Testis (tissue), 5 donors: ENCODE measurements at places on chromosomes 1 and 21.

- H3K27ac ChIP-seq, result no peak overlapping the region
- H3K4me3 ChIP-seq, result no peak overlapping the region
- no peaks in the 10 kb centered on the region for H3K36me3 ChIP-seq
- no peak for DNase-seq
- H3K4me1 ChIP-seq, result no peaks in the 10 kb centered on the region
Measured at GRCh38 chr1:69921486-69921885, 283.9 kb downstream of the LRRC40 start.

DNA sequence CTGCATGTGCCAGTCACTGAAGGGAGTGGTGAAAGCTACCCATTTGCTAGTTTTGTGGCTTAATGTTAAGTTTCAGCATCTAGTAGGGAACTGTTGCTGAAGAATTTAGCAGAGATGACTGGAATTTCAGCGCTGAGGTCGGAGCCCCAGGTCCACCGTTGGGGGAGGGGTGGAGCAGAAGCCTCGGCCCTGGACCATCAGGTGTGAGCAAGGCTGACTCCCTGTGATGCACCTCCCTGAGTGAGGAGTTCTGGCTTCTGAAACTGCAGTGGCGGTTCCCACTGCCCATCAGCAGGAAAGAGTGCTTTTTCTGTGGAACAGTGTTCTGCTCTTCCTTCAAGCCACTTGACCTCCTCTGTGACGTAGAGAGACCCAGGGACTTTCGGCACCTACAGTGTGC lies 1.3 kb downstream of the NOS1AP start:
- no peaks in the 10 kb centered on the region for H3K36me3 ChIP-seq
- no peak for DNase-seq
- no peak overlapping the region for H3K27ac ChIP-seq

DNA sequence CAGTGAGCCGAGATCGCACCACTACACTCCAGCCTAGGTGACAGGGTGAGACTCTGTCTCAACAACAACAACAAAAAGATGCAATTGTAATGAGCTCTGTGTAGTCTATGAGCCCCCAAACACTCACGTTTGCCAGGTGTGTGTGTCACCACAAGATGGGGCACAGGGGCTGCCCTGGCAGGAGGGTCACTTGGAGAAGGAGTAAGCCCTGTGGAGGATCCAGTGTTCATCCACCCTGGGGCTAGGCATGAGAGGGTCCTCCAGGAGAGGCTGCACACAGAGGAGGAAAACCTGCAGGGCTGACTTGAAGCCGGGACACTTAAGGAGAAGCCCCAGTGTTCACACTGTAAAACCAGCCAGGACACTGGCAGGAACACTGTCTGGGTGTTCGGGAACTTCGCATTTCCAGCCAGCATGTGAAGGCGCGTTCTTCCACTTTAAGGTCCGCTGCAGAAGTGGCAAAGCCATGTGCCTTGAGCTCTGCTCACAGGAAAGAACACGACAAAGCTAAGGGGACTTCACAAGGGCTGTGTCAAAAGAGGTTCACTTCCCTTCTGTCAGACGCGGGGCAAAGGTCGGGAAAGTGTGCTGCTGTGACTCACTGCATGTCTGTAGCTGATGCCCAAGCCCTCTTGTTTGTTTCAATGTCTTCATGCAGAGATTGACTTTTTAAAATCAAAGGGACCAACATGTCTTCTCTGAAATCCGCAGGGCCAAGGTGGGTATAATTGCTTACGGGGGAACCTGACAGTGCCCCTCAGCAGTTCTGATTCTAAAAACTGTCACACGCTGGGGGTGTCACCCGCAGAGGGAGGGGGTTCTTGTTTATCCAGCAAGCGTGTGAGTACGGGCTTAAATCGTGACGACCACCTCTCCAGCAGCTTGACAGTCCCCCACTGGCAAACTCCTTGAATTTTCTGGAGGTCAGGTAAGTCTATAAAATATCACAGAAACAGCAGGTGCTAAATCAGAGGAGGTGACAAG lies 102.8 kb downstream of the RIPK4 start:
- no peak for DNase-seq
- H3K27ac ChIP-seq, result no peak overlapping the region
- H3K27me3 ChIP-seq, result no peaks in the 10 kb centered on the region
- H3K4me1 ChIP-seq, result peaks cover 3% of the 10 kb centered on the region
- H3K36me3 ChIP-seq, result no peaks in the 10 kb centered on the region

- H3K4me3 ChIP-seq, result no peak overlapping the region
- no peak overlapping the region for H3K27ac ChIP-seq
- H3K36me3 ChIP-seq, result no peaks in the 10 kb centered on the region
- no peaks in the 10 kb centered on the region for H3K27me3 ChIP-seq
- no peak for DNase-seq
- H3K4me1 ChIP-seq, result no peaks in the 10 kb centered on the region
Measured at GRCh38 chr21:34704119-34704518, 35.3 kb downstream of the CLIC6 start.

- DNase-seq, result no peak
- H3K27ac ChIP-seq, result no peak within 1 kb of the TSS
- no peaks in the 10 kb centered on the region for H3K27me3 ChIP-seq
- no peak within 1 kb of the TSS for H3K4me3 ChIP-seq
- no peaks in the 10 kb centered on the region for H3K36me3 ChIP-seq
Measured at GRCh38 chr1:159535907-159536306, at the start of gene OR10J5. Gene OR10J5 (minus strand): TSS chr1:159536007. CDS start chr1:159536007, 0 bp downstream.
